ENCODE measurements at places on chromosomes 11 and 22.

GRCh38 chr22:42829302-42829701 is 27.8 kb downstream of the ARFGAP3 start:
- DNase-seq, result no peak

DNA sequence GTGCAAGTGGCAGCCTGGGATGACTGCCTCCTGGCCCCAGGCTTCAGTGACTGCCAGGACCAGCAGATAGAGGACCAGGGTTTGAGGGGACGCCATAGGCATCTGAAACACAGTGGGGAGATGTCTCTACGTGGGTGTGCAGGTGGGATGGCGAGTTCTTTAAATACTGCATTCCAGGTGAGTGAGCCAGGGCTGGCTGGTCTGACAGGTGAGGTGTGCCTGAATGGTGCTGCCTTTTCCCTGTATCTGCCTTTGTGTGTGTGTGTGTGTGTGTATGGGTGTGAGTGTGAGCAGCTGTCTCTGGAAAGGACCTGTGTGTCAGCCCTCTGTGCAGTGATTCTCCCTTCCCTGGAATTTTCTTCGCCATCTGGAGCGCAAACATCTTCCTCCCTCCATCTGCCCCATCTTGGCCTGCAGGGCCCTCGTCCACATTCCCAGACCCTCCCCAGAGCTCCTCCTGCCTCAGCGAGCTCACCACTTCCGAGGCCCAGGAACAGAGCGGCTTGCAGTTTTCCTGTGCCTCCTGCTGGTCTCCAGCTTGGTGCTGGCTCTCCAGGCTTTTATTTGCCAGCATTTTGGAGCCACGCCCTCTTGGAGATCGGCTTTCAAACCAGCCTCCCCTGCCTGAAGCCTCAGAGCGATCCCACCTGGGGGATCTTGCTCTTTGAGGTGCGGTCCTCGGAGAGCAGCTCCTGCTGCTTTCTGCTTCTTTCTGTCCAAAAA is at the start of gene GPHA2:
Gene GPHA2, minus strand, starts transcription at position 535 of the 723 bp plus-strand sequence. Its CDS starts 433 bp downstream, at position 102.
- DNase-seq, result peak; percentile 40

- no peak for DNase-seq
These were observed 30.6 kb downstream of the ACER3 start for GRCh38 chr11:76891285-76891684.

DNA sequence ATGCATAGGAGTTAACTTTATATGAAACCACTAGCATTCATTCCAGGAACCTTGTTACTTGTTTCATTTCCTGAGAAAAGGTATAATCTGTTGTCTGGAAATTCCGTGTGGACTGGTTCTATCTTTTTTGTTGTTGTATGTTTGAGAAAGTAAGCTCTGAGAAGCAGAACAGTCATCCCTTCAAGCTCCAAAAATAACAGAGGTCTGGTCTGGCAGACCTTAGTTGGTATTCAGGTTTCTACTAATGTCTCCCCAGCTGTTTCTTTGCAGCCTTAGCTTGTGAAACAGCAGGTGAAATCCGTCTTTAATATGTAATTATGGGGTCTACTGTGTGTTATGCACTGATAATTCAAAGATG is 2.4 kb downstream of the RNF121 start:
- no peak for DNase-seq

DNA sequence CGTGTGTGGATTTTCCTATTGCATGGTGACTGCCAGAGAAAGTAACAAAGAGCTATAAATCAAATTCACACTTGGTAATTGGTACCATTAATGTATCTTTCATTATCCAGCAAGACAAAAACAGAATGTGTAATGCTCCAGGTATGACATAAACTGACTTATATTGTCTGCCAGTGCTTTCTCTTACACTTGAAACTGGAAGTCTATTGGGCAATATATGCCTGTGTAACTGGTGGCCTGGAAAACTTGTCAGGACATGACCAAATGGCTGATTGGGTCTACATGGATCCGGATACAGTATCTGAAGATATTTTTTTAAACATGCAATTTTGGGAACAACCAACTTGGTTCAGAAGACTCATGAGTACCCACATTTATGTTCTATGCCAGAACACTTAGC is 174.6 kb upstream of the ARHGAP42 start:
- no peak for DNase-seq

GRCh38 chr22:30351226-30351625 is 5.5 kb downstream of the SF3A1 start:
- DNase-seq, result no peak

- no peak for DNase-seq
These were observed 1.0 kb upstream of the DRD4 start for GRCh38 chr11:635945-636510.

- DNase-seq, result no peak
These were observed 9.5 kb downstream of the TTLL12 start for GRCh38 chr22:43177479-43177878.

DNA sequence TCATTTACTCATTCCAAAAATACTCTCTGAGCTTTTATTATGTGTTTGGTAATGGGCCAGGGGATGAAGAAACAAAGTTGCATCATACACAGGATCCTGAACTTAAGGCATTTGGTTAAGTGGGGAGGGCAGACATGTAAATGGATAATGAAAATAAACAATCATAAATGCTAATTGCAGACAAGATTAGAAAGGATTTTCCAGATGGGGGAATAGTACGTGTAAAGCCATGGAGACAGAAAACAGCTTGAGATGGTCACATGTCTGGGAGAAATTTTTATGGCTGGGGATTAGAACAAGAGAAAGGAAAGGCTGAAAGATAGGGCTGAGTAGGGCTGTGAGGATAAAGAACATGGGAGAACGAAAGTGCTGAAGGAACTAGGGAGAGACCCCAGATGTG is 534.3 kb upstream of the LARGE1 start:
- DNase-seq, result no peak

DNA sequence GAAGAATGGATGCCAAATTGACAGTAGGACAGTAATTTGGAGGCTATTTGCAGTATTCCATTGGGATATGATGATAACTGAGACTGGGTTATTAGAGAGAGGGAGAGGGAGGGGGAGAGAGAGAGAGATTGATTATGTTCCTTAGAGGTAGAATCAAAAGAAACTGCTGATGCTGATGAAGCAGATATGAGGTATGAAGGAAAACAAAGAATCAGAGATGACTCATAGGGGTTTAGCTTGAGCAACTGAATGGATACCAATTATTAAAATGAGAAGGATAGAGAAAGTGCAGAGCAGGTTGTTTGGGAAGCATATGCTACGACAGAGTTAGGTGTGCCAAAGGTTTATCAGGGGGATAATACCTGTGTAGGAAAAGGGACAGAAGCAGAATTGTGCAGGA is 12.8 kb upstream of the NUCB2 start:
- DNase-seq, result no peak

GRCh38 chr22:35380537-35381423 is at the start of gene HMOX1:
Gene HMOX1 (plus strand): TSS chr22:35381096. CDS start chr22:35381174, 78 bp downstream.
- DNase-seq, result peak; percentile 95

Data from cardiac muscle cell (in vitro differentiated cells and primary cell).